ENCODE measurements at places on chromosomes 2 and 18.

- no peak for DNase-seq
These were observed 225.0 kb downstream of the HRH4 start for GRCh38 chr18:24685254-24685959.

DNA sequence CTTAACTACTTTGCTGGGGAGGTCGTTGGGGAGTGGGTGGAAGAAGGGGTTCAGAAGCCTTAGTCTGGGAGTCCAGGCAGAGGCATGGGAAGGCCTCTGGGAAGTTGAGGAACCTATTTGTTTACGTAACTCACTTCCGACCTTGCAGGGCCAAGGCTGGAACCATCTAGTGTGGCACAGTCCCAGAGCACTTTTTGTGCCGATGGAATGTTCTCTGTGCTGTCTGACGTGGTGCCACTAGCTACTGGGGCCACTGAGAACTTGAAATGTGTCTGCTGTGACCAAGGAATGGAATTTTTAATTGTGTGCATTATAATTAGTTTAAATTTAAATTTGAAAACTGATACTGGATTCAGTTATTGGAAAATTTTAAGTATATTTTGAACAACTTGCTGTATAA, 139.7 kb downstream of the FAM161A start:
- peak; percentile 24 for DNase-seq

GRCh38 chr2:73896362-73897239, 3.8 kb downstream of the ACTG2 start:
- DNase-seq, result no peak

- DNase-seq, result no peak
These were observed 26.9 kb upstream of the DTNB start for GRCh38 chr2:25700221-25700660.

- DNase-seq, result no peak
These were observed 239.9 kb downstream of the THSD7B start for GRCh38 chr2:137005210-137005609.

GRCh38 chr2:88139804-88140203, 11.9 kb upstream of the FABP1 start:
- no peak for DNase-seq

GRCh38 chr2:191521608-191522208, 156.2 kb upstream of the NABP1 start:
- DNase-seq, result no peak

DNA sequence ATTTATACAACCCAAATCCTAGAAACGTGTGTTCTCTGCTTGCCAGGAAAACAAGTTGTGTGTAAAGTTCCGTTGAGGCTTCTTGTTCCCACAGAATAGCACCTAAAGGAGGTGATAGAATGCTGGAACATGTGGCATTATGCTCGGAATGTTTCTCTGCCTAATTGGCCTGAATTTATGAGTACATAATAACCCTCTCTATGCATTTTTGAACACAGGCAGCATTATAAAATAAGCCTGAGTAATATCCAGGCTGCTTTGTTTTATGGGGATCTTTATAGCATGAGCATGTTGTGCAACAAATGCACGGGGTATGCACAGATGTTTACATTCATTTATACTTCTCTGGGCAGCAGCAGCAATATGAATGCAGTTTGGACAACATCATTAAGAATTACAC, 385.7 kb downstream of the MBD2 start:
- no peak for DNase-seq

GRCh38 chr18:22494771-22495170, 77.1 kb upstream of the CTAGE1 start:
- DNase-seq, result no peak

DNA sequence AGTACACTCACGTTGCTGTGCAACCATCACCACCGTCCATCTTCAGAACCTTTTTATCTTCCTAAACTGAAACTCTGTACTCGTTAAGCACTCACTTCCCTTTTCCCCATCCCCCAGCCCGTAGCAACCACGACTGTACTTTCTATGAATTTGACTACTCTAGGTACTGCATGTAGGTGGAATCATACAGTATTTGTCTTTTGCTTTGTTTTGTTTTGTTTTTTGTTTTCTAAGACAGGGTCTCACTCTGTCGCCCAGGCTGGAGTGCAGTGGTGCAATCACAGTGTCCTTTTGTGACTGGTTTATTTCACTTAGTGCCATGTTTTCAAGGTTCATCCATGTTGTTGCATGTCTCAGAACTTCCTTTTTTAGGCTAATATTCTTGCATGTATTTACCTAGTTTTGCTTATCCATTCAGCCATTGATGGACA, 7.0 kb upstream of the TYMS start:
- DNase-seq, result no peak

- DNase-seq, result no peak
These were observed 18.9 kb downstream of the SMAD7 start for GRCh38 chr18:48931680-48932461.

DNA sequence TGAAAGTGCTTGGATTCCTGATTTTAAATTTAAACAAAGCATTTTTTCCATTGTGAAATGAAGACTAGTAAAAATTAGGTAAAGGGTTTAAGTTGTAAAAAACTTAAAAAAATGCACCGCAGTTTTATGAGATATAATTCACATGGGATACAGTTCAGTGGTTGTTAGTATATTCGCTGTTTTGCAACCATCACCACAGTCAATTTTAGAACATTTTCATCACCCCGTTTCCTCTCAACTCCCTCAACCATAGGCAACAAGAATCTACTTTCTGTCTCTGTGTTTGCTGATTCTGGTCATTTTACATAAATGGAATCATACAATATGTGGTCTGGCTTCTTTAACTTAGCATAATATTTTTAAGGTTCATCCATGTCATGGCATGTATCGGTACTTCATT, 4.0 kb downstream of the DGKD start:
- no peak for DNase-seq

Measured in esophagus muscularis mucosa (tissue), 4 donors.